ENCODE measurements at places on chromosomes 2 and 18. TPM values are rescaled to one million over a fixed set of nuclear protein-coding genes. Genes with fewer than 3 reads are reported as not detected.

Gene C2orf72
- 2.3 TPM for total RNA-seq

DNA sequence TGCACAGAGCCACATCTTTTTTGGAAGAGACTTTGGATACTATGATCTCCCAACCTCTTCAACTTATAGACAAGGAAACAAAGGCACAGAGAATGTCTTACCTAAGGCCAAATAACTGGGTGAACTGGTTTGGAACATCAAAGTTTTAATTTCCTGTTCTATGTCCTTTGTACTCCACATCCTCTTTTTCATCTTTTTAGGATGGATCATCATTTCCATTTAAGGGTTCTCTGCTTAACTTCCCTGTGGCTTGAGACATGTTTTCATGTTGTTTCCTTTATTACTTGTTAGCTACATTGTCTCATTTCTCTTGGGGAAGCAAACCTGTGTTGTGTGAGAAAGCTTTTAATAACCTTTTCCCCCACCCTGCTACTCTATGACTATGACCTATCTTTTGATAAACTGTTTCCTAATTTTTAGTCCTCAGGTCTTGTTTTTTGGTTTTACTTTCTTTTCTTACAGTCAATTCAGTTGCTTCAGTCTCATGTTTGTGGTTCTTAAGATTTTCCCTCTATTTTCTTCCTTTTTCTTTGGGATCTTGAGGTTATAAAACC is 22.5 kb upstream of the RMND5A start:
- no peak for DNase-seq

Gene POTEI
- total RNA-seq: not detected

Gene PECR
- total RNA-seq: 16.2 TPM

DNA sequence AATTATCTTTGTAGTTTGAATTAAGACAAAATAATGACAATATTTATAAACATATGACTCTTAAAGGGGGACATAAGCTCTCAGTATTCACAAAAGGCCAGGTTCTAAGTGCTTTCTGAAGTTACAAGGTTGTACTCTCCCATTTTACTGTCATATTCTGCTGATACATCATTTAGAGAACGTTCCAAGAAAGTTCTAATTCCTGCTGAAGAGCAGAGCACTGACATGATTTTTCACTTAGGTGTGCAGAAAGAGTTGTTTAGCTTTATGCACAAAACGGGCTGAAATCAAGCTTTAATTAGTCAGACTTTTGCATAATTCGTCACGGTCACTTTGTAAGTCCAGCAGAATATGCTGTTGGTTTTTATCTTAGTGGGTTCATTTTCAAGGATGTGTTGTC is 37.3 kb downstream of the ADAM23 start:
- no peak for DNase-seq

GRCh38 chr2:170408461-170409163 is 230.7 kb downstream of the MYO3B start:
- DNase-seq: no peak

- peak; percentile 77 for DNase-seq
Observed at GRCh38 chr2:233059797-233060500, at the start of gene INPP5D. INPP5D (plus strand) TSS chr2:233060342; CDS start chr2:233060479, 137 bp downstream.

Gene TUBB8B
- total RNA-seq: not detected

Gene TTLL4
- 36.7 TPM for total RNA-seq

Gene ANKRD62
- total RNA-seq: not detected

DNA sequence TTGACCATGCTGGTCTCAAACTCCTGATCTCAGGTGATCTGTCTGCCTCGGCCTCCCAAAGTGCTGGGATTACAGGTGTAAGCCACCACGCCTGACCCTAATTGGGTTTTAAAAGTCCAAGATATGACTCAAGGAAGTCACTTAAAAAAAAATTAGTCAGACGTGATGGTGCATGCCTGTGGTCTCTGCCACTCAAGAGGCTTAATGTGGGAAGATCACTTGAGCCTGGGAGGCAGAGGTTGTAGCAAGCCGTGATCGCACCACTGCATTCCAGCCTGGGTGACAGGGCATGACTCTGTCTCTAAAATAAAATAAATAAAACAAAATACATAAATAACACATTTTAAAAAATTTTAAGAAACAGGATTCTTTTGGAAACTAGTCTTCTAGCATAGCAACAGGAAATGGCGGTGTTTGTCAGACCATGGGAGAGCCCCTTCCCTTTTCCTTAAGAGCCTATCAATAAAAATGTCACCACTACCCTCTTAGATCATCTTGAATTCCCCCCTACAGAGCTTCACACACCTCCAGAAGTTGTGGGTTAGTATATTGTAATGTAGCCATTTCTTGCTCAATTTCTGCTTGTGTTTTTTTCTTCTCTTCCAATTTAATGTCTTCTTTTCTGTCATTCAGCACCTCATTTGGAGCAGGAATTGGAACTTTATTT is 20.1 kb downstream of the SFT2D3 start:
- DNase-seq: no peak

All from activated naive CD8-positive, alpha-beta T cell treated with anti-CD3 and anti-CD28 coated beads for 36 hours (primary cell).